Activated naive CD4-positive, alpha-beta T cell treated with anti-CD3 and anti-CD28 coated beads, Interleukin-2, amount 10 ng/mL, durations not matched to agents 5 hours and 36 hours (primary cell): ENCODE measurements at places on chromosomes 5 and 9. TPM values are rescaled to one million over a fixed set of nuclear protein-coding genes. Genes with fewer than 3 reads are reported as not detected.

KCTD16 gene
- not detected for total RNA-seq

TRIP13 gene
- total RNA-seq, result 19.6 TPM

NDUFA8 gene
- total RNA-seq, result 32.6 TPM

CNTLN gene
- total RNA-seq, result 0.43 TPM

IFNA1 gene
- not detected for total RNA-seq

CCDC152 gene
- 3.5 TPM for total RNA-seq

NUTM2G gene
- total RNA-seq, result not detected

ESM1 gene
- not detected for total RNA-seq

CDH6 gene
- not detected for total RNA-seq

PTGS1 gene
- not detected for total RNA-seq

IFNK gene
- total RNA-seq, result not detected

SGCD gene
- total RNA-seq, result not detected

VLDLR gene
- total RNA-seq, result 5.2 TPM

NEUROG1 gene
- total RNA-seq, result not detected

FAXDC2 gene
- not detected for total RNA-seq

DNAH5 gene
- not detected for total RNA-seq

MSX2 gene
- not detected for total RNA-seq

CYLC2 gene
- not detected for total RNA-seq

IFNA10 gene
- total RNA-seq, result not detected

FOXD4 gene
- 0.13 TPM for total RNA-seq

TMOD1 gene
- 0.66 TPM for total RNA-seq

CSF2 gene
- 4.3 TPM for total RNA-seq

SLC22A4 gene
- total RNA-seq, result not detected

DDX46 gene
- 57.3 TPM for total RNA-seq

BTF3 gene
- 989 TPM for total RNA-seq

CCDC171 gene
- 0.91 TPM for total RNA-seq

GLDC gene
- 0.41 TPM for total RNA-seq

PCDHGC4 gene
- total RNA-seq, result not detected

CHSY3 gene
- total RNA-seq, result not detected

S1PR3 gene
- 0.08 TPM for total RNA-seq

GAPVD1 gene
- 53.2 TPM for total RNA-seq

MIGA2 gene
- 38.6 TPM for total RNA-seq

QRFP gene
- not detected for total RNA-seq

ARHGEF39 gene
- total RNA-seq, result 14.5 TPM

SMC5 gene
- 46.0 TPM for total RNA-seq

KLF4 gene
- 0.28 TPM for total RNA-seq

CTSV gene
- 0.67 TPM for total RNA-seq

PRSS3 gene
- not detected for total RNA-seq

F2RL1 gene
- total RNA-seq, result 2.0 TPM

CLTA gene
- 141 TPM for total RNA-seq

PTGR1 gene
- 0.39 TPM for total RNA-seq

FPGS gene
- total RNA-seq, result 77.3 TPM

PCDHGA5 gene
- not detected for total RNA-seq

SYNPO gene
- 0.05 TPM for total RNA-seq

PPP1R26 gene
- 0.26 TPM for total RNA-seq

PRRT1B gene
- not detected for total RNA-seq

SPAG8 gene
- 1.3 TPM for total RNA-seq

FXN gene
- 23.3 TPM for total RNA-seq

ADAMTS13 gene
- total RNA-seq, result 1.7 TPM

DNM1 gene
- total RNA-seq, result 0.99 TPM

CYSRT1 gene
- 0.36 TPM for total RNA-seq

ADCY2 gene
- not detected for total RNA-seq

RBM18 gene
- 21.9 TPM for total RNA-seq

LRRC26 gene
- total RNA-seq, result not detected

SPINK13 gene
- total RNA-seq, result not detected

FAM221B gene
- total RNA-seq, result not detected
